ENCODE measurements at places on chromosomes 16 and 17. TPM values are rescaled to one million over a fixed set of nuclear protein-coding genes. Genes with fewer than 3 reads are reported as not detected.

The CCL17 gene
- total RNA-seq = not detected

DNA sequence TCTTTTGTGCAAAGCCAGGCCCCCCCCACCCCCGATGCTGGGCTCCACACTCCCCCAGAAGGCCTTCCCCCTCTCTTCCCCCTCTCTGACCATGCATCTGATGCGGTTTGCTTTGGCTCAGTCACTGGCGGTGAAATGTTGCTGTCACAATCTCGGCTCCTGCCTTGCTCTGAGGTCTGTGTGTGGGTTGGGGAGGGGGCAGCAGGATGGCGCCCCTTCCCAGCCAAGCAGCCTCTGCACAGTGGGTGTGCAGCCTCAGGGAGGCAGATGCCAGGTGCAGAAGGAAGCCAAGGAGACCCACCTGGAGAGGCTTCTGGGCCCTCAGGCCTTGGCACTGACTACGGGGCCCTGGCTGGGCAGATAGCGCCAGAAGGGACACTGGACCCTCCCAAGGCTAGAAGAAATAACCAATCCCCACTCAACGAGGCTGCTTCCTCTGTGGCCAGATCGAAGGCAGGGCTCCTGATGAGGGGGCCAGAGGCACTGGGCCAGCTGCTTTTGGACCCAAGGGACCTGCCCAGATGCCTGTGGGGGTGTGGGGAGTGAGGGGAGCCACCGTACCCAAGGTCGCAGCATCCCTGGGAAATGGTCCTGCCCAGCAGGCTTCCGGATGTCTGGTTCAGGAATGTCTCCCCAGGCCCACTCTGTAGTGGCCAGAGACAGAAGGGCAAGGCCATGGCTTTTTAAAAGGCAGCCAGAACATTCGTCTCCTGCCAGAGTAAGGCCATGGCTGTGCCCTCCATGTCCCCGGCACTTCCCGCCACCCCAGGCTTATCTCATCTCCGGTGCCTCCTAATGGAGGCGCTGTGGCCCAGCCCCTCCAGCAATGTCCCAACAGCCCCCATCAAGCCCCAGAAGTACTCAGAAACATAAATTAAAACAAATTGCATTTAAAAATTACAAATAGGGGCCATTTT, 43.4 kb upstream of the SLC38A10 start:
- no peak for DNase-seq
- H3K4me3 ChIP-seq = no peak overlapping the region
- H3K4me1 ChIP-seq = peaks cover 9% of the 10 kb centered on the region
- H3K27me3 ChIP-seq = peaks cover 27% of the 10 kb centered on the region

DNA sequence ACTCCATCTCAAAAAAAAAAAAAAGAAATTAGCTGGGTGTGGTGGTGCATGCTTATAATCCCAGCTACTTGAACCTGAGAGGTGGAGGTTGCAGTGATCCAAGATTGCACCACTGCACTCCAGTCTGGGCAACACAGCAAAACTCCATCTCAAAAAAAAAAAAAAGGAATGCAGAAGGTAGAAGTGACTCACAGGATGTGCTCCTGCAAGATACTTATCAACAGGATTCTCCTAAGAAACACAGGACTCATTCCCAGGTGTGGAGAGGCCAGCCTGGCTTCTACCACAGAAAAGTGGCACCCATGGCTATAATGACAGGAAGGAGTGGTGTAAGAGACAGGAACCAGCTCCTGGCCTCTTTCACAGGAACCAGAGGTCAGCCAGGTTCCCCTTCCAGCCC, 13.8 kb downstream of the ELMO3 start:
- H3K36me3 ChIP-seq = no peaks in the 10 kb centered on the region
- H3K27ac ChIP-seq = no peak overlapping the region
- H3K4me1 ChIP-seq = no peaks in the 10 kb centered on the region
- H3K4me3 ChIP-seq = no peak overlapping the region
- no peak for DNase-seq

DNA sequence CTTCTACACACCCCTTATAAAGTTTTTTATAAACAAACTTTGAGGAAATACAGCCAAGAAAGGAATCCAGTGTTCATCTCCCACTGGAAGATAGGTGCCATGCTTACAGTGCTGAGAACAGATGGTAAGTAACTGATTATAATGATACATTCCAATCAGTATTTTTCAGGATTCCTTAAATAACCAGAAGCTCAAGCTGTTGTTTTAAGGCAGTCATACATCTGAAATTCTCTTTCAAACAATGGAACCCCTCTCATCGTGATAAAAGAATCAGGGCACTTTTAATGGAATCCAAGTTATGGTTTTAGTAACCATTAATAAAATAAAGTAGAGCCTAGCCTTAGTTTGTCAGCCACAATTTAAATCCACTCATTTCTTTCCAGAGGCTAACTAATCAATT, 56.1 kb upstream of the STAC2 start:
- H3K27ac ChIP-seq = no peak overlapping the region
- peaks cover 2% of the 10 kb centered on the region for H3K36me3 ChIP-seq
- DNase-seq = no peak
- H3K27me3 ChIP-seq = no peaks in the 10 kb centered on the region
- no peak overlapping the region for H3K4me3 ChIP-seq

- peaks cover 20% of the 10 kb centered on the region for H3K4me1 ChIP-seq
- DNase-seq = peak; percentile 23
- peak overlapping the region; percentile 31 for H3K4me3 ChIP-seq
- no peaks in the 10 kb centered on the region for H3K36me3 ChIP-seq
- H3K27me3 ChIP-seq = no peaks in the 10 kb centered on the region
- H3K27ac ChIP-seq = no peak overlapping the region
Observed at GRCh38 chr17:51372345-51373004, 112.1 kb downstream of the UTP18 start.

- H3K27ac ChIP-seq = no peak overlapping the region
- no peaks in the 10 kb centered on the region for H3K36me3 ChIP-seq
- no peaks in the 10 kb centered on the region for H3K27me3 ChIP-seq
- no peak overlapping the region for H3K4me3 ChIP-seq
Observed at GRCh38 chr16:59356709-59357108, 622.6 kb upstream of the GOT2 start.

GRCh38 chr16:69003500-69003899, 102.0 kb upstream of the HAS3 start:
- H3K4me1 ChIP-seq = no peaks in the 10 kb centered on the region
- DNase-seq = no peak
- no peak overlapping the region for H3K4me3 ChIP-seq
- peaks cover 25% of the 10 kb centered on the region for H3K36me3 ChIP-seq
- H3K27me3 ChIP-seq = no peaks in the 10 kb centered on the region

DNA sequence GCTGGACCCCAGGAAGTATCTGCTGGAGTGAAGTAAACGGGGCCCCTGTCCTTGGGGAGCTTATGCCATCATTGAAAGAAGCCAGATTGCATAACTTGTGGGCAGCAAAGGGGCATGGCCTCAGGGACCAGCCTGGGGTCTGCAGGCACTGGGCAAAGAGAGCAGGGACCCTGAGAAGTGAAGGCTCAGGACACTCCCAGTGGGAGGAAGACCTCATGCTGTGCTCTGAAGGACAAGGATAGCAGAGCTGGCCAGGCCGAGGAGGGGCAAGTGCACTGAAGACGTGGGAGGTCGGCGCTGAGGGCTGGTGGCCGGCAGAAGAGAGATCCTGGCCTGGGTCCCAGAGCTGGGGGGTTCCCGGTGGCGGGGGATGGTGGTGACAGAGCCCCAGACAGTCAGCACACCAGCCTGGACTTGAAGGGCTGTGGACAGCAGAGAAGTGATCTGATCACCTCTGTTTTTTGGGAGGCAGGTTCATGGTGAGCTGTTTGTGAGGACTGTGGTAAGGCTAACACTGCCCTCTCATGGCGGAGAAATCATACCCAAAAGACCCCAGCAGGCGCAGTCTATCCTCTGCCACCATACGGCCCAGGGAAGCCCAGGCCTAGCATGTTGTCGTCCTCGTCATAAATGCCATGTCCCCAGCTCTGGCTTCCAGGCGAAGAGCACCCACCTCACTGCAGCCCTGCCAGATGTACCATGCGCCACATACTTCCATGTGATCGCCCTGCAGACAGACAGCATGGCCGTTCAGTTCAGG, 7.1 kb upstream of the CNP start:
- H3K4me3 ChIP-seq = no peak overlapping the region
- H3K4me1 ChIP-seq = no peaks in the 10 kb centered on the region
- peak; percentile 19 for DNase-seq
- H3K36me3 ChIP-seq = no peaks in the 10 kb centered on the region
- H3K27ac ChIP-seq = no peak overlapping the region

The C16orf86 gene
- 3.2 TPM for total RNA-seq

GRCh38 chr16:75931043-75931442, 204.8 kb upstream of the CPHXL start:
- no peak overlapping the region for H3K4me3 ChIP-seq
- no peaks in the 10 kb centered on the region for H3K4me1 ChIP-seq
- DNase-seq = no peak
- no peaks in the 10 kb centered on the region for H3K36me3 ChIP-seq
- H3K27me3 ChIP-seq = no peaks in the 10 kb centered on the region

- peaks cover 6% of the 10 kb centered on the region for H3K27me3 ChIP-seq
- H3K36me3 ChIP-seq = no peaks in the 10 kb centered on the region
- no peak overlapping the region for H3K27ac ChIP-seq
- no peak overlapping the region for H3K4me3 ChIP-seq
- DNase-seq = peak; percentile 61
- H3K4me1 ChIP-seq = peaks cover 6% of the 10 kb centered on the region
Observed at GRCh38 chr16:85245307-85246172, 133.3 kb upstream of the CIBAR2 start.

DNA sequence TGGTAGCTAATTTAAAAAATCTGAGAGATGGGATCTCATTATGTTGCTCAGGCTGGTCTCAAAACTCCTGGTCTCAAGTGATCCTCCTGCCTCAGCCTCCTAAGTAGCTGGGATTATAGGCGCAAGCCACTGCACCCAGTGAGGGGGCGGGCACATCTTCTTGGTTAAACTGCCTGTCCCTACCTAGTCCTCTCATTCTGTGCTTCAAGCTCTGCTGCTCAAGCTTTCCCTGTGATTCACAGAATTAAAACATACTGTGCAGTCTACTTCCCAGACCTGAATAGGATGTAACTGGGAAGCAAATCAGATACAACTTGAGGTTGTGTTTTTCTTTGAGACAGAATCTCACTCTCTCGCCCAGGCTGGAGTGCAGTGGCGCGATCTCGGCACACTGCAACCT, 2.3 kb downstream of the MRPL38 start:
- H3K27me3 ChIP-seq = no peaks in the 10 kb centered on the region
- peaks cover 24% of the 10 kb centered on the region for H3K4me1 ChIP-seq
- peaks cover 4% of the 10 kb centered on the region for H3K36me3 ChIP-seq
- H3K27ac ChIP-seq = no peak overlapping the region
- H3K4me3 ChIP-seq = no peak overlapping the region

- H3K27ac ChIP-seq = peak overlapping the region; percentile 98
- peak; percentile 50 for DNase-seq
- peak overlapping the region; percentile 95 for H3K4me3 ChIP-seq
- H3K4me1 ChIP-seq = peaks cover 34% of the 10 kb centered on the region
- no peaks in the 10 kb centered on the region for H3K27me3 ChIP-seq
Observed at GRCh38 chr16:30065943-30066760, 592 bp downstream of the ALDOA start.

DNA sequence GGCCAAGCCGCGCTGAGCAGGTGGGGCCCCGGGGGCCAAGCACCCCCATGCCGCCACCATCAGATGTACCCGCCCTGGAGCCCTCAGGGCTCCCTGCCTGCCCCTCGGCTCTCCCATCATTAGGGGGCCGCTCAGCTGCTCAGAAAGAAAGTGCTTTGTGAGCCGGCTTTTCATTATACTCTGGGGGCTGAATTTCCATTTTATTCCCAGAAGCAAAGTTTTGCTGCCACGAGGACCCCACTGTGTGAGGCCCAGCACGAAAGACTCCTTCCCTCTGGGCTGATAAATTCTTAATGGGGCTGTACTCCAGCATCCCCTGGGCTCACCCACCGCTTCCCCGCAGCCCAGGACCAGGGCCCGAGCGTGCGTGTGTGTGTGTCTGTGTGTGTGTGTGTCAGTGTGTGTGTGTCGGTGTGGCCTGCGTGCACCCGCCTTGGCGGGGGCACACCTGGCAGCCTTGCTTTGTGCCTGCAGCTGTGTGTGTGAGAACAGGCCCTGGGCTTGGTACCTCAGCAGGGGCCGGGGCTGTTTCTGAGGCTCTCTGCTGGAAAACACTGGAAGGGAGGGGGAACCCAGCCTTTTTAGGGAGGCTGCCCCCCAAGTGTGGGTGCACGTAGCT, 103.0 kb upstream of the GSE1 start:
- no peaks in the 10 kb centered on the region for H3K4me1 ChIP-seq
- no peaks in the 10 kb centered on the region for H3K36me3 ChIP-seq
- H3K4me3 ChIP-seq = no peak overlapping the region
- no peaks in the 10 kb centered on the region for H3K27me3 ChIP-seq

The SLFN13 gene
- total RNA-seq = 28.6 TPM

DNA sequence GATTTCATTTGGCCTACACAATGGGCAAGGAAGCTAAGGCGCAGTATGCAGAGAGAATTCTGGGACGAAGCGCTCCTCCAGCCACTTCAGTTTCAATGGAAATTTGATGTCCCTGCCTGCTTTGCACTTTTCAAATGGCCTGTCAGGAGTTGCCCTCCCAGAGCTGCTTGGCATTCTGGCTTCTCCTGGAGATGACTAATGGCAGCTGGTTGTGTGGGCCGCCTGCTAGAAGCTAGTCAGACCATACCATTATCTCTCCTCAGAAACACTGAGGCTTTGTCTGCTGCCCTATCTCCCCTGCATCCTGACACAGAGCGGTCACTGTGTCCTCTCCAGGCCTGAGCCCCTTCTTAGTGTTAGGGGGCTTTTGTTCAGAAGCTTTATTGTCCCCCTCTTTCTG, 180.1 kb downstream of the SPECC1 start:
- H3K4me3 ChIP-seq = no peak overlapping the region
- no peak for DNase-seq
- no peak overlapping the region for H3K27ac ChIP-seq
- no peaks in the 10 kb centered on the region for H3K36me3 ChIP-seq
- no peaks in the 10 kb centered on the region for H3K27me3 ChIP-seq

The SYCE1L gene
- 3.7 TPM for total RNA-seq

- DNase-seq = no peak
- peaks cover 43% of the 10 kb centered on the region for H3K27me3 ChIP-seq
- H3K27ac ChIP-seq = no peak overlapping the region
- no peak overlapping the region for H3K4me3 ChIP-seq
- peaks cover 6% of the 10 kb centered on the region for H3K4me1 ChIP-seq
- no peaks in the 10 kb centered on the region for H3K36me3 ChIP-seq
Observed at GRCh38 chr17:37737971-37738370, 6.9 kb downstream of the HNF1B start.

DNA sequence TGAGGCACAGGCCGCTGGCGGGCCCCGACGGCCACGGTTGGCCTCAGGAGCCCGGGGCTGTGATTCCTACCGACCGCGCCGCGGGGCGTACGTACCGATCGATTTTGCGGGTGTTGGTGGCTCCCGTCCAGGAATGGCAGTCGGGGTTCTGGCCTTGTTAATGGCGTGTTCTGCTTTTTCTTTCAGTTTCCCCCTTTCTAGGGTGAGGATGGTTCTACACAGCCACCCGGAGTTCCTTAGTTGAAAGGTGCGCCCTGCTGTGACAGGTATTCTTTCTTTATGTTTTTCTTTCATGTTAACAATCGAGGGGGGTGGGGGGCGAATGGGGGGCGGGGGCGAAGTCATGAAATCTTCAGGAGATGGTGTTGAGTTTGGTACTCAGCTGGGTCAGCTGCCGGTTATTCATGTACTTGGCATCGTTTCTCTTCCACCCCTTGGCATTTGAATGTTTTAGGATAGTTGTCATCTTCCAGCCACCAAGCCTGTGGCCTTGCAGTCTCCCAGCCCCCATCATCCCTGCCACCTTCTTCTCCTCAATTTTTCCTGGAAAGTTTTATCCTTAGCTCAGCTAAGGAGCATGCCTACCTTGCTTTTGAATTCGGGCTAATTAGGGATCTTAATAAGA, 802 bp downstream of the CYLD start:
- H3K4me3 ChIP-seq = peak overlapping the region; percentile 90
- DNase-seq = peak; percentile 67
- peaks cover 22% of the 10 kb centered on the region for H3K36me3 ChIP-seq
- peaks cover 49% of the 10 kb centered on the region for H3K4me1 ChIP-seq
- peak overlapping the region; percentile 96 for H3K27ac ChIP-seq

The KRTAP4-6 gene
- not detected for total RNA-seq

The PPP1R27 gene
- not detected for total RNA-seq

The PRSS21 gene
- 4.1 TPM for total RNA-seq
